Esophagus mucosa (tissue), 1 donor: ENCODE measurements at places on chromosomes 11 and 22.

GRCh38 chr11:1906611-1907423 is 12.7 kb upstream of the TNNT3 start:
- ATAC-seq, result no peak

- peak; percentile 41 for ATAC-seq
These were observed 15.0 kb upstream of the CYB5R2 start for GRCh38 chr11:7688238-7688826.

DNA sequence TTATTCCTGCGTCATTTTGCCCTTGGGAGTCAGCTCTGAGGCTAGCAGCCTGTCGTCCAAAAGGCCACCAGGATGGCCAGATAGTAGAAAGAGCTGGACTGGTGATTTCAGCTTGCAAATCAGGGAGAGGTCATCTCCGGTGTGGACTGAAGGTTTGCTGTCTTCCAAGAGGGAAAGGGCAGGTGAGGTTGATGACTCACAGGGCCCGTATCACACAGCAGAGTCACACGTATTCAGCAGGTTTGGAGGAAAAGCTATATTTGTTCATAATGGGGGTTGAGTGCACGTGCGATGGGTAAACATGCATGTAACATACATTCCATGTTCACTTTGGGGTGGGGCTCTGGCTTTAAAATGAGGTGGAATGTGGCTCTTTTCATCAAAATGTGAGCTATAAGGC is 25.6 kb downstream of the MRPL21 start:
- no peak for ATAC-seq

DNA sequence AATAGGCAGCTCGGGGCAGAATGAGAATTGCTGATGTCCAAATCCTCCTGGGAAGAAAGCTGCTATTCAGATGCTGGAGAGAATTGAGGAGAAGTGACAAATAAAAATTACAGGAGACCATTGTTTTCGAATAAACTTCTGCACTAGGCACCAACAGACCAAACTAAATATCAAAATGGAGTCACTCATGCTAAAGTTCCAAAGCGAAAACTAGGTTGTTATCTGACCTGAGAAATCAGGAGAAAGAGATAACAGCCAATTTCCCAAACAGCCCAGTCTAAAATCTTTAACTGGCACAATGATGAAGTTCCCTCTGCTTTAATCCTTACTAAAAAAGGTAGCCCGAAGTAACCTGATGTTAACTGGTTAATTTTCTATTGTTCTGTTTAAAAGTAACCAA is 112.8 kb upstream of the APOA1 start:
- no peak for ATAC-seq

- no peak for ATAC-seq
These were observed 5.5 kb upstream of the MYOD1 start for GRCh38 chr11:17713851-17714250.
